ENCODE measurements at places on chromosomes 7 and 10. TPM values are rescaled to one million over a fixed set of nuclear protein-coding genes. Genes with fewer than 3 reads are reported as not detected.

NUTM2E gene
- 0.41 TPM for total RNA-seq

GRCh38 chr7:23369695-23370404, 70.7 kb downstream of the MALSU1 start:
- DNase-seq = no peak

DNA sequence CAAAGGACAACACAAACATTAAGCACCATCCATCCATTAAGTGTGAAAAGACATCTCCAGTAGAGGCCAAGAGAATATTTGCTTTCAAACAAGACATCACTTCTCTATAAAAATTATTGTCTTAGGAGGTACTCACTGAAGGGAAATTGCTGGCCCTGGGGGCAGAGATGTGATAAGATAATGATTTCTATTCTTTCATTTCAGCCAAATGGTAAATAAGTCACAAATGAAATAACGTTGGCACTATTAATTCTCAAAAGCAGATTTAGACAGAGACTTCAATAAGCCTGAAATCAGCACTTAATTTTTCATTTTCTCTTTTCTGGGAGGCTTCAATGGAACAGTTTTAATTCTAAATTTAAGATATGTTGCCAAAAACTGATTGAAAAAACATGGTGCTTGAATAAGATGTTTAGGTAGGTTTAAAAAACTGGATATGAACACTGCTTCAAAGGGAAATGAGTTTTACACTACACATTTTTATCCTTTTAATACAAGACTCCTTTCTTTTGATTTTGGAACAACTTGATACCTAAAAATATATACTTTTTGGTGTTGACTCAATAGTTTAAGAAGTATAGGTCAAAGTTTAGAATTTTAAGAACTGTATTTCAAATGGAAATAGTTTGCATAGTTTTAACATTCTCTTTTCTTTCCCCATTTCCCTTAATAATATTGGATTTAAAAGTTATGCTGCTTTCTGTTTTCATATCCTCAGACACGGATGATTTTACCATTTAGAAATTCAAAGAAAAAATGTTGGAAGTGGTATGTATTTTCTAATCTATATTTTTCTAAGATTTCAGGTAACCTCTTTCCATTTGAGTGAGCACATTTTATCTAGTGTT, 204.0 kb downstream of the AHR start:
- DNase-seq = no peak

- peak; percentile 24 for DNase-seq
Observed at GRCh38 chr7:18828994-18829857, 288.2 kb downstream of the TWIST1 start.

DNA sequence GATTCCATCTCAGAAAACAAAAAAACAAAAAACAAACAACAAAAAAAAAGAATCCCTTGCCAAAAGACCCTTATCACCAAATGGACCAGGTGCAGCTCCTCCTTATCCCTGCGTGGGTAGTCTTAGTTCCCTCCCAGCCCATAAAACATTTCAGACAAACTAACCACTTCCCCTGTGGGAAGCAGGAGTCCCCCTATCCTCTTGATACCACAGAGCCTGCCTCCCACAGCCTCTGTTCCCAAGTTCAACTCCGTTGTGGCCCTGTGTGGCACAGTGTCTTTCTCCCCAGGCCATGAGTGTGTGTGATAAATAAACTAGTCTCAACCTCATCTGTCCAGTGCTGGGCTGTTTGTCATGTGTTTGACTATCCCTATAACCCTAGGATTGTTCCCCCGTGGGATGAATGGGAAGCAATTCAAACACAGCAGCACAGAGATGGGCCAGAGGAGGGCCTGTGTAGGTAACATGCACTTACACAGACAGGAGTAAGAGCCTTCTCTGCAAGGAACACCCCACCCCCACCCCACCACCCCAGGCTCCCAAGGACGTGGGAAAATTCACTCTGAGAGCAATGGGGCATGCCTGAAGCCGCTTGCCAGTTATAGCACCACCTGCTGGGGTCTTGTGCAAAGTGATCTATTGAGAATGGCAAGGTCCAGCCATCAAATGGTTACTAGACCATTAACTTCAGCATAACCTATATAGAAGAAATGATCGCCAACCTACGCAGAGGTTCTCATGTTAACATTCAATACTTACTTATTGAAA, 147.1 kb upstream of the GHITM start:
- no peak for DNase-seq

VGF gene
- total RNA-seq = not detected

Data from tongue (tissue), 3 donors.